ENCODE measurements at places on chromosomes 5 and 9.

- DNase-seq: no peak
These were observed 72.2 kb downstream of the HSD17B4 start for GRCh38 chr5:119524485-119524884.

DNA sequence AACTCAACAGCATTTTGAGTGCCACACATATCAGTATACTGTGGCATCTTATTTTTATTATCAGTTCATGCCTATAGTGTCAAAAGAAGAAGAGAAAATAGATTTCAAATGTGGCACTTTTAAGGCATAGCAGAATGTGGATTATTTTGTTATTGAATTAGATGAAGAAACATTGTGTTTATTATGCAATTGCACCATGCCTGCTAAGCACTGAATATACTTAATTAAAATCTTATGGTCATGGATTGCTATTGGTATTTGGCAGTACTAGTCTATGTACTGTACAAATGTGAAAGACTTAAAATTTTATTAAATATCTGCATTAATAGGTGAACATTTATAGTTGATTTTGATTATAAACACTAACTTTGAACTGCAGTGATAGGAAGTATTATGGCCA is 128.8 kb downstream of the FER start:
- no peak for DNase-seq

DNA sequence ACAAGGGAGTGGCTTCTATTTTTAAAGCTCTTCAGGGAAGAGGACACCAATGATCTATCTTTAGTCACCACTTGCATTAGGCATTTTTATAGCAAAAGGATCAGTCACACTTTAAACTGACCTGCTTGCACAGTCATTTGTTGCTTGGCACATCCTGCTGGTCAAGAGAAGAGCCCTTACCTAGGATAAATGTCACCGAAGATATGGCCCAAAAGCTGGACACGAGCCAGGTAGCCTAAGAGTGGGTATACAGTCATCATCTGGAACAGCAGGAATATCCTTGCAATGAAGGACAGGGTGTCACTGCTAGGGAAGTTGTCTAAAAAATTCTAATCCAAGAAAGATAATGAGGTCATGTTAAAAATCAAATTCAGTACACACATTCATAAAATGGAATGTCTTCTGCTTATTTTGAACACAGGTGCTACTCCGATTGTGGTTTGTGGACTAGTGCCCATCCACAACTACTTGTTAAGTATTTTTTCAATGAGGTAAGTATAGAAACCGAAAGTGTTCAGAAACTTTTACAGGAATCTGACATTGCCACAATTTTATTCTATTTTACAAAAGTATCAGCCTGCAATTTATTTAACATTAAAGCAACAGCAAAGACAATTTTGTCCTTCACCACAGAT is 78.4 kb downstream of the SLC38A9 start:
- DNase-seq: no peak

DNA sequence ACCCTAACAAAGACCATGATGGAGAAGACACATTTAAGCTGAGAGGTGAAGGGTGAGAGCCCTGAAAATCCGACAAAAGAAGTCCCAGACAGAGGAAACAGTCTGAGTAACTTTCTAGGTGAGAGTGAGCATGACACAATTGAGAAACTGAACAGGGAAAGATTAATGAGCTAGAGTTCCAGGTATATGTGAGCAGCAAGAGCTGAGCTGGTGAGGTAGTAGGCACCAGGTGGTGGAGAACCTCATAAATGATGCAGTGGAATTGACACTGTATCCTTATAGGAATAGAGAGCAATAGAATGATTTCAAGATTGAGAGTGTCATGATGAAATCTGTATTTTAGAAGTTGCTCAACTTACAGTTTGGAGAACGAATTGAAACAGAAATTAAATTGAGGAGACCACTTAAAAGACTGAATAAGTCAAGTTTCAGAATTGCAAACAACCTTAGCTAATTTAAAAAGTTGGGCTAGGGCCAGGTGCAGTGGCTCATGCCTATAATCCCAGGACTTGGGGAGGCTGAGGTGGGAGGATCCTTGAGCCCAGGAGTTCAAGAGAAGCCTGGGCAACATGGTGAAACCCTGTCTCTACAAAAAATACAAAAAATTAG is 89.8 kb downstream of the NREP start:
- no peak for DNase-seq

GRCh38 chr5:113371721-113372196 is 63.0 kb downstream of the TSSK1B start:
- no peak for DNase-seq

DNA sequence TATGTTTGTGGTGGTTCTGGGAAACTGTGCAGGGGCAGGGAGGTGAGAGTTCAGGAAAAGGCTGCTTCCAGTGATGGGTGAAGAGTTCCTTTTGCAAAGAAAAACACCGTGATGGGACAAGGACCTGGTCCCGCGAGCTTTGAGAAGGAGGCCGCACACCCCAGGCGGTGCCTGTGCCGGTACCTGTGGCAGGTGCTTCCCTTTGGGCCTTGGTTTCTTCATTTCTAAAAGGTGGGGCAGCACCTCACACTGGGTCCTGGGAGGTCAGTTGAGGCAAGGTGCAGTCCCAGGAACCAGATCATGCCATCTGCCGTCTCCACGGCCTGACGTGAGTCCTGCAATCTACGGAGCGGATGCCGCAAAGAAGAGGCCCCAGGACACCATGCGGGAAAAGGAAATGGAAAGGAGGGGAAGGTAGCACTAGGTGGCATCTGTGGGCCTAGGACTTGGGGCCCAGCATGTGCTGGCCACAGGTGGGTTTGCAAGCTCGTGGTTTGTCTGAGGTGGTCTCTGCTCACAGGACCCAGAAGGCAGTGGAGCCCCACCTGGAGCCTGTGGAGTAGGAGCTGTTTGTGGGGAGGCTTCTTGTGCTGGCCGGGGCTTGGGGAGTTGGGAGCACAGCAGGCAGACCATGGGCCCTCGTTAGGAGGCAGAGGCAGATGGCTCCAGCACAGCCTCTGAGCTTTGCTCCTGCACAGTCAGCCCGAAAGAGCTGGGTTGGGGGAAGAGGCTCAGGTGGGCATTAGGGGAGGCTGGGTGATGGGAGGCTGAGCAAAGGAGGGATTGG is 131.6 kb downstream of the CACNA1B start:
- DNase-seq: no peak
